ENCODE measurements at places on chromosomes 12 and 14.

- no peak for DNase-seq
Measured at GRCh38 chr12:114742363-114742762, 58.4 kb upstream of the TBX3 start.

DNA sequence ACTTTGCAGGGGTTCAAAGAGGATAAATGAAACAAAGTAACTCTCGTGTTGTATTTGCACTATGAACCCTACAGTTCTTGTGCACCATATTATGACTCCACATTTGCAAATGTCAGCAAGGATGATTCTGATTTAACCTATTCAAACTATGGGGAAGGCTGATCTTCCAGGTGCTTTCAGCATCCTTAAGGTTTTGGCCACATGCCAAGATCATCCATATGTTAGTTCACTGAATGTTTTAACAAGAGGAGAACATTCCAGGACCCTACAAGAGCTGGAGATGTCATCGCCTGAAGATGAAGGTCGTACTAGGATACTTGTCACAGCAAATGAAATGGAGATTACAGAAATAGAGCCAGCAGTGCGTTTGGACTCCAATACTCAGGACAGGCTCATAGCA, 114.2 kb downstream of the DHRS2 start:
- no peak for DNase-seq

DNA sequence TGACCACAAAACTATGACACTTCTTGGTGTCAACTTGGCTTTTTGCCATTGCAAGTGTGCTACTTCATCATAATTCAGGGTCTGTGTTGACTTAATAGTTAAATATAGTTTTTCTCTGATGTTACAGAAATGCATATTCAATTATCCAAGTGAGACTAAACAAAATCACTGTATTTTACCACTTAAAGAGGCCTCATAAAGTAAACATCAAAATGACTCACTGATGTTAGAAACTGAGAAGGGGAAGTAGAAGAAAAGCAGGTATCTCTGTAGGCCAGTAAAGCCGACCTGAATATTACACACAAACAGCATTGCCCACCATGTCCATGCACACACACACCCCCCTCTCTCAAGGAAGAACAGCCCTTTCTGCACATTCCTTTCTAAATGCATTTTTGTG, 55.4 kb downstream of the RPAP3 start:
- no peak for DNase-seq

- DNase-seq, result no peak
Measured at GRCh38 chr12:9340422-9341259, 132.4 kb upstream of the PZP start.

DNA sequence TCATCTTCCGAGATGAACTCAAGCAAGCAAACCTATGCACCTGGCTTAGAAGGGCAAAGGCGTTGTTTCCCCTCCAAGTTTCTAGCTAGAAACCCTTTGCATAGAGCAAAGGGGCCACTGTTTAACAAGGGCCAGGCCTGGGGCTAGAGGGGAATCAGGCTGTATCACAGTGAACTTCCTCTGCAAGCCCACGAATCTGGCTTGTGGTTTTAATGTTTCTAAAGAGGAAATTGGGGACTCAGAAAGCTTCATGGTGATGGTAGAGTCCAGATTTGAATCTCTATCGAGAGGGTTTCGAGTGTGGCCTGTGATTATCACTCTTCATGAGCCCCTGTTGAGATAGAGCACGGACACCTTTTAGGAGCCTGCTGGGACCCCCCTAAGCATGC, 189.9 kb downstream of the VRK1 start:
- DNase-seq, result no peak

DNA sequence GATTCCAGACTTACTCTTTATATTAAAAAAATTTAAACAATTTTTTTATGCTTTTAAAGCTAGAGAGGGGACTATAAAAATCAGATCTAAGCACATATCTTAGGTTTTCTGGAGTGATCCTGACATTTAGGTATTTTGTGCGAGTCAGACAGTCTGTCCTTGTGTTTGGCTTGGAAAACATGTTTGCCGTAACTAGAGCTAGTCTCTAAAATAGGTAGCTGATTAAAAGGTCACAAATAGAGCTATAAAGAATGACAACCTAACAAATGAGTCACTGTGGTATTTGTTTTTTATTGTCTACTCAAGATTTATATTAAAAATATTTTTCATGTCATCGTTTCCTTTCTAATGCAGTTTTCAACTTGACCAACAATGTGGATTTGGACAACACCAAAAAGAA, 73.4 kb downstream of the MNAT1 start:
- DNase-seq, result no peak

GRCh38 chr12:110995016-110995415, 74.6 kb upstream of the MYL2 start:
- no peak for DNase-seq

DNA sequence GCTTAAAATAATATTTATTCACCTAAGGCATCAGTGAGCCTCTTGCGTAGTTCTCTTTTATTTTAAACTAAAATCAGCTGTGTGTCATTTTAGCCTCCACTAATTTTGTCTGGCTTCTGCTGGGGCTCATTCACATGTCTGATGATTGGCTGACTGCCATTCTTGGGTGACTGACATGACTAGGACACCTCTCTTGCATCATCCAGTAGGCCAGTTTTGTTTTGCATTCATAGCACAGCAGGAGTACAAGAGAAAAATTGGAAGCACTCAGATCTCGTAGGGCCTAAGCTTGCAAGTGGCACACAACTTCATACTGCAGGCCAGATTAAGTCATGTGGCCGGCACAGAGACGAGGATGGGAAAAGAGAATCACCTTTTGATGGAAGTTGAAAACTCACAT, 1226.5 kb downstream of the GALC start:
- no peak for DNase-seq

DNA sequence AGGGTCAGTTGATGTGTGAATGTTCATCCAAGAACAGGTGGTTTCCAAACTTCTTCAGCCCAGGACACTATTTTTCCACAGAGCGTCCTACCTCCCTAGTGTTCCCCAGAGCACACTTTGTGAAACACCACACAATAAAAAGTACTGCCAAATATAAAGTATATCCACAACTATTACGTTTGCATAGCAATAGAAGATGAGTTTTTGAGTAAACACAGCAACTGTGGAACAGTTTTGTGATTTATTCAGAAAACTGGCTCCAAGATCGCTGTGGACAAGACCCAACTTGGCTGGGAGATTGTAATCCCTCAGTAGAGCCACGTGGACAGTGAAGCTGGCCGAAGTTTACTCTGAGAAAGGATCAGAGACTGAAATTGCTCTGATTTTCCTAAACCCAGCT, 14.5 kb upstream of the MAP1LC3B2 start:
- DNase-seq, result no peak

- no peak for DNase-seq
Measured at GRCh38 chr14:73795974-73796373, 55.7 kb upstream of the PTGR2 start.

DNA sequence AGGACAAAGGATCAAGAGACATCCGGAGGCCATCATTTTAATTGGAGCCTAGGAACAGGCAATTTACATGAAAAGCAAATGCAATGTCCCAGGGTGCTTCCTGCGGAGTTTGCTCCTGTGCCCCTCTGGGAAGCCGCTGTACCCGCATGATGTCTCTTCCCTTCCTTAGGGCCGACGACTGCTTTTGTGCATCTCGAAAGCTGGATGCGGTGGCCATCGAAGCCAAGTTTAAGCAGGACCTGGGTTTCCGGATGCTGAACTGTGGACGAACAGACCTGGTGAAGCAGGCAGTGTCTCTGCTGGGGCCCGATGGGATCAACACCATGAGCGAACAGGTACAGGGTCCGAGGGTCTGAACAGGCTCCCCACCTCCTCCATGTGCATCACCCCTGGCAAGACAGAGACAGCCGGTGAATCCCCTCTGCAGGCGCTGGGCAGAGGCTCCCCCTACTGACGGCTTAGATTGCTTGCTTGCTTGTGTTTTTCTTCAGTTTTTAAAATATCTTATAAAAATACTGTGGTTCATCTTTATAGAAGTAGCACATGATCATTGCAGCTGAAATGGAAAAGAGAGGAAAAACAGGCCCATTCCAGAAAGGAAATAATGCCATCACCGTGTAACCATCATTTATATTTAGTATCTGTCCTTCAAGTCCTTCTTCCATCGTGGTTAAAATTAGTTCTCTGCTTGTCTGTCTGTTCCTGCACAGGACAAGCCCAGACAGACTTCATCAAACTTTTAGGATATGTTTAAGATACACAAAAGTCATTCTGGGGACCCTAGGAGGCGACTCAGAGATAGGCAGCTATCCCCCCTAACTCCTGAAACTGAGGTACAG, 75.4 kb upstream of the PWP1 start:
- peak; percentile 80 for DNase-seq

GRCh38 chr14:73462048-73462715, 3.8 kb upstream of the NUMB start:
- DNase-seq, result no peak

GRCh38 chr12:124713436-124714082, 146.1 kb upstream of the NCOR2 start:
- DNase-seq, result no peak

DNA sequence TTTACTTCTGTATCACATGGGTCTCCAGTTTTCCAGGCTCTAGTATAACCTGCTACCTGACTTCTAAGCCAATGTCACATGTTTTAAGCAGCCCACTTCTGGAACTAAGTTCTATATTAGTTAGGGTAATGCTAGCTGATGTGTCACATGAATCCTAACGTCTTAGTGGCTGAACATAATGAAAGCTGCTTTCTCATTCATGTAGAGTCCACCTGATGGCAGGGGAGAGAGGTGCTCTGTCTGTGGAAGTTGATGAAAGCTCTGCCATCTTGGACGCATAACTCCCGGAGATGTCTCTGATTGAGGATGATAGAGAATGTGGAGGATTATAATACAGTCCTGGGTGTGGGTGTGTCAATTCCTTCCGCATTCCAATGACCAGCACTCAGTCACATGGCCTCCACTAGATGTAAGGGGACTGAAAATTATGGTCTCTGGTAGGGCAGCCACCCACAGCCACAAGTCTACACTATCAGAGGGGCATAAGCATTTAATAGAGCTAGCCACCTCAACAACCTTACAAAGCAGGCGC, 234.4 kb upstream of the CRY1 start:
- no peak for DNase-seq

- peak; percentile 81 for DNase-seq
Measured at GRCh38 chr14:102554821-102555819, 37.3 kb upstream of the RCOR1 start.

DNA sequence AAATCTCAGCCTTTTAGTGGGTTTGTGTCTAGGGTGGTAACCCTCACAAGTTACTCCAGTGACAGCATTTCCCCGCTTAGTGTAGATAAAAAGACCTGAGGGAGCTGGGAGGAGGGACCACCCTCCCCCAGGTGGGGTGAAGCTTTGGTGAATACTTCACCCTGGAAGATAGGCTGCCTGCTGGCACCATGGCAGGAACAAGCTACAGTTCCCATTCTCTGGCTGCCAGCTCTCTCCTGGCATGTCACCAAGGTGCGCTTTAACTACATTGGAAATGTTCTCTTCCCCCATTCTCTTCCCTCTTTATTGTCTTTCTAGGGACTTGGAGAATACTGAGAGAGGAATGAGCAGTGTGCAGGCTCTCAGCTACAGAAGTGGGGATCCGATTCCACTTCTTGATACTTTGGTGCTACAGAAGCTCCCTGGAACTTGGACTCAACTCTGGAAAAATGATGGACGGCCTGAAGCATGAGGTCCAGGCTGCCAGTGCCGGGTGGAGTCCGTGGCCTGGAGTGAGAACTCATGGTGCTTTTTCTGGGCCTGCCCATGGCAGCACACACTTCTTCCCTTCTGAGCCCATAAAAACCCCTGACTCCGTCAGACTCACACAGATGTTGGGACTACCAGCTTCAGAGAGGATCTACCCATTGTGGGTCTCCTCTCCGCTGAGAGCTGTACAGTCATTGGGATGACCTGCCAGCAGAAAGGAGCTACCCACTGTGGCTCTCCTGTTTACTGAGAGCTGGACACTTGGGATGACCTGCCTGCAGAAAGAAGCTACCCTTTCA, 198.0 kb downstream of the ADGRD1 start:
- no peak for DNase-seq

GRCh38 chr12:28898038-28898437, 251.0 kb upstream of the FAR2 start:
- no peak for DNase-seq

- no peak for DNase-seq
Measured at GRCh38 chr14:51495319-51495718, 156.4 kb upstream of the FRMD6 start.

GRCh38 chr14:34363733-34364134, 98.3 kb downstream of the SPTSSA start:
- DNase-seq, result no peak

GRCh38 chr14:66081594-66082376, 404.4 kb upstream of the CCDC196 start:
- no peak for DNase-seq

- no peak for DNase-seq
Measured at GRCh38 chr14:58107947-58108552, 44.0 kb downstream of the ARMH4 start.

GRCh38 chr14:20679907-20680306, 4.5 kb upstream of the RNASE4 start:
- DNase-seq, result no peak

- no peak for DNase-seq
Measured at GRCh38 chr12:81359736-81360135, 281.9 kb downstream of the ACSS3 start.

DNA sequence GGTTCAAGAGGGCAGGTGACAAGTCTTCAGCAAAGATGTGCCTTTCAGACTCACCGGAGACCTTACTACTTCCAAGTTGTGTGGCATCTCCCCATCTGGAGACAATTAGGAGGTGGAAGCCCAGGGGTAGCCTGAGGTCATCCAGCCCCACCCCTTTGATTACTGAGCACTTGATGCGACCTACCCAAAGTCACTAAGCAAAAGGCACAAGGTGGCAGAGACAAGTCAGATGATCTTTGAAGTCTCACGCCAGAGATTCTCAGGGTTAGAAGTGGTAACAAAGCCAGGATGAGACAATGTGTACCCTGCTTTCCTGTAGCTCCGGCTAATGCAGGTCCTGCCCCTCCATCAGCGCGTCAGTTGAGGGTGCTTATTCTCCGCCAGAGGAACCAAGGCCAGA, 1.4 kb upstream of the FOXN3 start:
- DNase-seq, result no peak

DNA sequence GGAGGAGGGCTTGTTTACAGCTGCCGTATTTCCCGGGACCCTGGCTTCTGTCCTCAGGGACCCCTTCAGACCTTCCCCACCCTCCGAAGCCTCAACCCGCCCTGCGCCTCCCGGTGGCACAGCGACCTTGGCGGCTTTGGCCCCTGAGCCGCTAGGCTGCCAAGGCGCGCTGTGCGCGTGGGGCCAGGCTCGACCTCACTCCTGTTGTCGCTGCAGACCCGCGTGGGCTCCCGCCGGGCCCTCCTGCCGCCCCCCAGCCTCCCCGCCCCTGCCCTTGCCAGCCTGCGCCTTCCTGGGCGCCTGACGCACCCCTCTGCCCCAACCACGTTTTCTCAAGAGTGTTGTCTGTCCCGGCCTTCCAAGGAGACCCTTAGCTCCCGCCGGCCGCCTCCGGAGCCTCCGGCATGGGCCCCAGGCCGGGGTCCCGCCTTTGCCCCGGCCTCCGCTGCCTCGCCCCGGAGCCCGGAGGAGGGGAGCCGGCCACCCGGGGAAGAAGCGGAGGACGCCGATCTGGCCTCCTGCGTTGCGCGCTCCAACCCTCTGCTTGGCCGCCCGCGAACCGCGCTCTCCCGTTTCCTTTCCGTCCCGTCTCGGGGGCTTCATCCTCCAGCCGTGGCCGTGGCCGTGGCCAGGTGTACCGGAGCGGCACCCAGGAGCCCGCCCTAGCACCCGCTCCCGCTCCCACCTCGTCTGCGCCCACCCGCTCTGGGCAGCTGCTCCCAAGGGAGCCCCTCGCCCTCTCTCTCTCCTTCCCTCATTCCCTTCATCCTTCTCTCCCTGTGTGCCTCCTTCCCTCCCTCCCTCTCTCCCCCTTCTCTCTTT, 19.9 kb downstream of the PPP2R5C start:
- DNase-seq, result peak; percentile 56
